ENCODE measurements at places on chromosomes 13 and 19. TPM values are rescaled to one million over a fixed set of nuclear protein-coding genes. Genes with fewer than 3 reads are reported as not detected.

Gene DENND1C
- not detected for total RNA-seq

Gene IGSF23
- total RNA-seq, result not detected

Gene SIGLECL1
- total RNA-seq, result not detected

Gene CYP4F11
- not detected for total RNA-seq

Gene CYP4F8
- not detected for total RNA-seq

Gene GADD45B
- total RNA-seq, result 84.1 TPM

Gene ATP4B
- total RNA-seq, result not detected

Gene ZNF723
- not detected for total RNA-seq

Gene CASP14
- total RNA-seq, result 0.12 TPM

Gene SLITRK6
- 0.12 TPM for total RNA-seq

Gene NHLRC3
- 12.3 TPM for total RNA-seq

Gene WDFY2
- total RNA-seq, result 9.0 TPM

Gene CEACAM4
- total RNA-seq, result not detected

Gene USHBP1
- total RNA-seq, result not detected

Gene LGALS4
- not detected for total RNA-seq

Gene LSR
- 0.49 TPM for total RNA-seq

Gene LRRC63
- under 0.01 TPM for total RNA-seq

Gene SPRY2
- 26.3 TPM for total RNA-seq

Gene DCT
- not detected for total RNA-seq

Gene CARM1
- 52.4 TPM for total RNA-seq

Gene UBE2L5
- 0.85 TPM for total RNA-seq

Gene F2RL3
- not detected for total RNA-seq

Gene SLC25A30
- total RNA-seq, result 9.9 TPM
